Activated CD8-positive, alpha-beta memory T cell treated with anti-CD3 and anti-CD28 coated beads for 48 hours (primary cell): ENCODE measurements at places on chromosomes 3 and 15.

GRCh38 chr3:55797084-55797483 lies 310.0 kb upstream of the WNT5A start:
- no peak for DNase-seq

DNA sequence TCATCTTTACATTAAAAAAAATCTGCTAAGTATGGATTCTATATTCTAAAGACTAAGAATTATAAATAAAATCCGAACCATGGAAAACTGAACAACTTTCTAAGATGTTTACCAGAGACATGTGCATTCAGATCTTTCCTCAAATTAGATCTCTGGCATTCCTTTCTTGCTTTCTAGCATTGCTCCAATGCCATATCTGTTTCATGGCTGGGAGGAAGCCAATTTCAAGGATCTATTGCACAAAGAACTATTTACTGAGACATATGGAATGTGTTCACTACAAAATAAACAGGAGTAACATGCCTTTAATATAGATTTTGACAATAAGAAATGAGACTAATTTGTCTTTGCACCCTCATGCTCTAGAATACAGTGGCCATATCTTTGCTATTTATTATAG lies 45.1 kb upstream of the NANOGP8 start:
- no peak for DNase-seq

GRCh38 chr3:35664460-35664919 lies 25.2 kb downstream of the ARPP21 start:
- no peak for DNase-seq

- DNase-seq, result no peak
Observed at GRCh38 chr15:64343841-64344240, 12.1 kb downstream of the CSNK1G1 start.

GRCh38 chr3:165852711-165853110 lies 15.5 kb upstream of the BCHE start:
- DNase-seq, result no peak

GRCh38 chr15:39786447-39787056 lies 3.9 kb upstream of the FSIP1 start:
- DNase-seq, result no peak

DNA sequence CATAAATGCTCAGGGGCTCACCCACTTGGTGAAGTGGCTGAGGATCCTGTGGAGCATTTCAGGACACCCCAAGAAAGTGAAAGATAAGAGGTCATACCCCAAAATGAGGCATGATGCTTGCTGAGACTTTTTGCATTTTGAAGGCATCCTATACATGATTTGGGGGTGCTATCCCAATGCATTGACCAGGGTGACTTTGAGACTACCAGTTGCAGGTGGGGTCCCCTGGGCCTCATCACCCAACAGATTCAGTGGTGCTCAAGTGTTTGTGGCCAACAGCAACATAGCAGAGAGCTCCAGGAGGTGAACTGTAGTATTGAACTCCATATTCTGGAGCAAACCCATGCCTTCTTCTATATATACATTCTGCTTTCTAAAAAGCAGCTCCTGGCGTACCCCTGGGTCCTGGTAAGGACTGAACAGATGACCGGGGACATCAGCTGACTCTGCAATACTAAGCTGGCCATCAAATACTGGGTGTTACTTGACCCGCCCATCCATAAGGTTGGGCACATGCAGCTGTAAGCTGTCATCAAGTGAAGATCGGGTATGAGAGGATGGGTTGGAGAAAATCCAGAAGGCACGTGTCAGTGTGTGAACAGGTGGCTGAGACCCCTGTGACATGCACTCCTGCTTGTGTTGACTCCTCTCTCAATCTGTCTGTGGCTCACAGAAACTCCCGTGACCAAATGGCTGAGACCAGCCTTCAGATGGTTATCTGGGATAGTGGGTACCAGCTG lies 143.3 kb downstream of the KLF13 start:
- DNase-seq, result no peak

- peak; percentile 10 for DNase-seq
Observed at GRCh38 chr3:126522363-126522788, 1.6 kb upstream of the CHST13 start.

- DNase-seq, result no peak
Observed at GRCh38 chr15:41780727-41781126, 6.4 kb downstream of the MAPKBP1 start.

- no peak for DNase-seq
Observed at GRCh38 chr15:62150445-62150844, 14.6 kb downstream of the C2CD4B start.

- DNase-seq, result no peak
Observed at GRCh38 chr3:39350714-39351113, 21.2 kb downstream of the CCR8 start.

GRCh38 chr15:55824857-55825613 lies 82.1 kb upstream of the PRTG start:
- no peak for DNase-seq

- DNase-seq, result no peak
Observed at GRCh38 chr3:127170814-127171213, 22.1 kb upstream of the PRR23E start.

- DNase-seq, result no peak
Observed at GRCh38 chr3:127911421-127911931, 3.6 kb upstream of the KBTBD12 start.

DNA sequence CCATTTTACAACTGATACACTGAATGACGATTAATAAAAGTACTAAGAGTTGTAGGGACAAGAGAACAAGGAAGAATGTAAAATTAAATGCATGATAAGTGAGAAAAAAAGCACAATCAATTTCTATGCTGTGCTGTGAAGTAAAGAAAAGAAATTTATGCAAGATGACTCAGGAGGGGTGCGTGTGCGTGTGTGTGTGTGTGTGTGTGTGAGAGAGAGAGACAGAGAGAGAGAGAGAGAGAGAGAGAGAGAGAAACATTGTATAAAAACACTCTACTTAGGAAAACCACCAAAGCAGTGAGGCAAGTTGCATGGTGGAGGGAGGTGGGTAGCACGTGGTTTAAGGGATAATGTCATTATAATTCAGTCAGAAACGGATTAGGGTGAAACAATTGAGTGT lies 580.8 kb upstream of the ALCAM start:
- no peak for DNase-seq

DNA sequence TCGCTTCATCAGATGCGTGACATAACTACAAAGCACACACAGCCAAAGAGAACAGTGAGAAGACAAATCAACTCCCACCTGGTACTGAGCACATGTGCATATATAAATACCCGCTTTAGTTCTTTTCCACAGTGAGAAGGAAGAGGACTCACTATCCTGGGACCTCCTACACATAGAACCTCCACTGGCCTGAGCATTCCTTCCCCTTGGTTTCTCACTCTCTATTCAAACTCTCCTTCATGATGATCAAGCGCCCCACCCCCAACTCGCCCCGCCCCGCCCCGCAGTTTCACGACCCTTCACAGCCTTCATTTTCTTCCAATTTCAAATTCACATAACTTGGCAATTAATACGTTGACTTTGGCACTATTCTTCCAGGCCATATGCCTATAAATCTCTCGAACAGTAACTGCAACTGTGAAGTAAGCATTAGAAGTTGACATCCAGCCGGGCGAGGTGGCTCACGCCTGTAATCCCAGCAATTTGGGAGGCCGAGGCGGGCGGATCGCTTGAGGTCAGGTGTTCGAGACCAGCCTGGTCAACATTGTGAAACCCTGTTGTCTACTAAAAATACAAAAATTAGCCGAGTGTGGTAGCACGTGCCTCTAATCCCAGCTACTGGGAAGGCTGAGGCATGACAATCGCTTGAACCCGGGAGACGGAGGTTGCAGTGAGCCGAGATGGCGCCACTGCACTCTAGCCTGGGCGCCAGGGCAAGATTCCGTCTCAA lies 1.1 kb downstream of the RPS17 start:
- no peak for DNase-seq

DNA sequence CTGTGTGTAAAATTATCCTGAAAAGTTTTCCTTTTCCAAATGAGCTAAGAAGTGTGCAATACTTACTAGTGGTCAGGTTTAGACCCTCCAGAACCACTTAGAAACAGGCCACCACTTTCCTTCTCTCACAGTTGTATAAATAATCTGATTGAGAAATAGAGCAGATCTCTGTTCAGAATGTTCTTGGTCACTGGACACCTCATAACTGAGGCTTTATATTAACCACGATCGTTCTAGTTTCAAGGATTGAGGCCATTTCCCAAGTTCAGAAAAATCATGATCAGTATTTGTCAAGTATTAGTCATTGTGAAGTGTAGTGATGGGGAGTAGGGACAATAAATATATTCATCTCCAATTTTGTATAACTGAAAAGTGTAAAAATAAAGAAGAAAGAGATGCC lies 1.0 kb upstream of the MAP3K13 start:
- no peak for DNase-seq

GRCh38 chr3:173650596-173650995 lies 253.1 kb downstream of the NLGN1 start:
- no peak for DNase-seq

GRCh38 chr3:173397161-173398110 lies at the start of gene NLGN1:
TSS of gene NLGN1 (plus strand) at chr3:173397744.
- DNase-seq, result no peak

DNA sequence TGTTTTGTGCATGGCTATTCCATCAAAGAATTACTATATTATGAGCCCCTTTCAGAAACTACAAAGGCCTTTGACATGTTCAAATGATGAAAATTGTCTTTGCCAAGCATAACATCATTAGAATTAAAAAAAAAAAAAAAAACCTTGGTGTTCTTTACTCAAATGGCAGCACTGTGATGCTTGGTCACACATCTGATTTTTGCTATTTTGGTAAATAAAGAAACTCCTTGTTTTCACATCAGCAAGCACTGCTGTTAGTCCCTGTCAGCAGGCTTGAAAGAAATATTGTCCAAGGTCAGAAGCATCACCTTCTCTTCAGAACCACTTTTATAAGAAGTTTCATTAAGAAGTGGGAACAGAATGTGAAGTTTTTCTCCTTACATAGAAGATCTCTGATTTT lies 537.3 kb downstream of the MFSD1 start:
- no peak for DNase-seq

GRCh38 chr3:24490151-24490550 lies 4.5 kb downstream of the THRB start:
- DNase-seq, result no peak

DNA sequence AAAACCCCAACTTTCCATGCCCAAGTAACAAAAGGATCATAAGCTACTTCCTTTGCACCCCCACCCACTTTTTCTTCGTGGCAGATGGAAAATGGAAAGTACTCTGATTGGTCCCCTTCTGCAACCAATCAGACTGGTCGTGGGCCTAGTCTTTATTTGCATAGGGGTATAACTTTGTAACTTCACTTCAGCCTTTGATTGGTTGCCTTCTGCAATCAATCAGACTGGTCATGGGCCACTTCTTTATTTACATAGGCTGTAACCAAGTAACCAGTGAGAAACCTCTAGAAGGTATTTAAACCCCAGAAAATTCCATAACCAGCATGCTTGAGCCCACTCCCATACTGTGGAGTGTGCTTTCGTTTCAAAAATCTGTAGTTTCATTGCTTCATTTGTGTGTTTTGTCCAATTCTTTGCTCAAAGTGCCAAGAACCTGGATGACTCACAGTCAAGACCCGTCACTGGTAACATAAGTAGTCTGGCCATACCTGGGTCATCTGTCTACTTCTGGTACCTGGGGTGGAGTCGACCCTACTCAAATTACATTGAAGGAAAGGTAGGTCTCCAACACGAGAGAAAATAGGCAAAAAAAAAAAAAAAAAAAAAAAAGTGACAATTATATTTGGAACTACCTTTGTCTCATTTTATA lies 41.9 kb downstream of the CMTM8 start:
- DNase-seq, result no peak

DNA sequence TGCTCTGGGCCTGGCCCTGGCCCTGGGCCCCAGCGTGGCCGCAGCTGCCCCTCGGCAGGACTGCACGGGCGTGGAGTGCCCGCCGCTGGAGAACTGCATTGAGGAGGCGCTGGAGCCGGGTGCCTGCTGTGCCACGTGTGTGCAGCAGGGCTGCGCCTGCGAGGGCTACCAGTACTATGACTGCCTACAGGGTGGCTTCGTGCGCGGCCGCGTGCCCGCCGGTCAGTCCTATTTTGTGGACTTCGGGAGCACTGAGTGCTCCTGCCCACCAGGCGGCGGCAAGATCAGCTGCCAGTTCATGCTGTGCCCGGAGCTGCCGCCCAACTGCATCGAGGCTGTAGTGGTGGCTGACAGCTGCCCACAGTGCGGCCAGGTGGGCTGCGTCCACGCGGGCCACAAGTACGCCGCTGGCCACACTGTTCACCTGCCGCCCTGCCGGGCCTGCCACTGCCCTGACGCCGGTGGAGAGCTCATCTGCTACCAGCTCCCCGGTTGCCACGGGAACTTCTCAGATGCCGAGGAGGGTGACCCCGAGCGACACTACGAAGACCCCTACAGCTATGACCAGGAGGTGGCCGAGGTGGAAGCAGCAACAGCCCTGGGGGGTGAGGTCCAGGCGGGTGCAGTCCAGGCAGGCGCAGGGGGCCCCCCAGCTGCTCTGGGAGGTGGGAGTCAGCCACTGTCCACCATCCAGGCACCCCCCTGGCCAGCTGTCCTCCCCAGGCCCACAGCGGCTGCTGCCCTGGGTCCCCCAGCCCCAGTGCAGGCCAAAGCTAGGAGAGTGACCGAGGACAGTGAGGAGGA lies 21.7 kb downstream of the FBLN2 start:
- DNase-seq, result no peak

DNA sequence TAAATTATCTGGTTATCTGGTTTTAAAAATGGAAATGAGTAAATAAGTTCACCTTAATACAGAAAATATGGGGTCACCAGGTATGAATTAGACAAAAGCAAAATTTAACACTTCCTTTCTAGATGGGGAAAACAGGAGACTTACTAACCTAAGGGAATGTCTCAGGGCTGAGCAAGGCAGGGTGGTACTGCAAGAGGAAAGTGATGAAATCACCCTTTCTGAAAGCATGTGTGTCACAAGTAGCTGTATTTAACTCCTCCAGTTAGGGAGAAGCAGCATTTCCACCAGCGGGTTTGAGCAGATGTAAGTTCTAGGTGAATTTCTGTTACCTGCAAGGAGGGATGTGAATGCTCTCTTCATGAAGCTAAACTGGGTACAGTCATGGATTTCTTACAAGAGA lies 629.1 kb downstream of the MECOM start:
- no peak for DNase-seq

DNA sequence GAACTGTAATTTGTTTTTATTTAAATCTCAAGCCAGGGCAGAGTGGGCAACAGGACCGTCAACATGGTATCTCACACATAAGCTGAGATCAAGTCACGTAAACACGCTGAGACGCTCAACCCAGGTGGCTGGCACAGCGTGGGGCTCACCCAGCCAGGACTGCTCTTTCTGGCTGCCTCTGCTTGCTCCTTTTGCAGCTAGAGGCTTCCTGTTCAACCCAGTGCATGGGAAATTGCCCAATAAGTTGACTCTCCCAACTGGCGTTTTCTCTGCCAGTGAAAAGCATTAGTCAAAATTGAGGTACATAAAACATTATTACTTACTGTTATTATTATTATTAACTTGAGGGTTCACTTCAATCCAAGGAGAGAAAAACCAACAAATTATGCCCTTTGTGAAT lies 398.1 kb downstream of the NR2F2 start:
- no peak for DNase-seq

GRCh38 chr15:93826790-93827189 lies 404.6 kb upstream of the MCTP2 start:
- no peak for DNase-seq

DNA sequence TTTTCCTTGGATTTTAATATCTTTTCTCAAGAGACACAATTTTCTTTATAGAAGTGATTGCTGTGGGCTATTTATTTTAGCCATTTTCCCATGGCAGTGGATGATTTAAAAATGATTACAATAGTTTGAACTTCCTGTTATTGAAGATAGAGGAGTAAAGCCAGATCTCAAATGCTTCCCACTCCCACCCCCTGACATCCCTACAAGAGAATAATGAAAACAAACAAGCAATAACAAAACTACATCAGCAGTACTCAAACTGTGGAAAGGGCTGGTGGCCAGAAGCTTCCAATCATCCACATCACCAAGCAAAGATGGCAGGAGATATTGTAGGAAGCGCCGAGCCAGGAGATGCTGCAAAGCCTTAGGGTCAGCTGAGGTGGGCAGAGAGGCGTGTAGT lies 831.1 kb upstream of the NR2F2 start:
- DNase-seq, result no peak
